ENCODE measurements at places on chromosomes 12 and 14.
A peak's percentile ranks its signal among the peaks of the same experiment; 100 is the strongest.

- DNase-seq: no peak
Observed at GRCh38 chr12:62604373-62604772, 137.7 kb downstream of the MON2 start.

- peak; percentile 37 for DNase-seq
Observed at GRCh38 chr12:127570793-127571360, 696.1 kb upstream of the TMEM132C start.

DNA sequence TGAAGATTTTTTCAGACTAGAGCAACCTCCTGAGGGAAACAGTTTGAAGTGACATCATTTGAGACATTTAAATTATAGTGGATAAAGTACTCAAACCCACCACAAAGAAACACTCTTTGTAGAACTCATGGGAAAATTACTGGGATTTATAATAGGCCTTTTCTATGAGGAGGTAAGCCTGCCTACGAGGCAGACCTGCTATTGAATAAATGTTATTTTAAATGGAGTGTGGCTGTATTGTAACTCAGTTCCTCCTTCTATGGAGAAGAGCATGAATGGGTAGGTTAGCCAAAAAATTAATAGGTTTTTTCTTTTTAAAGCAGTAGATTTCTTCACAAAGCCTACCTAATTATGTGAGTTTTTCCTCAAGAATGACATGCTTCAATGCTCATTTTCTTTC is 63.7 kb upstream of the PLEKHA5 start:
- DNase-seq: no peak

DNA sequence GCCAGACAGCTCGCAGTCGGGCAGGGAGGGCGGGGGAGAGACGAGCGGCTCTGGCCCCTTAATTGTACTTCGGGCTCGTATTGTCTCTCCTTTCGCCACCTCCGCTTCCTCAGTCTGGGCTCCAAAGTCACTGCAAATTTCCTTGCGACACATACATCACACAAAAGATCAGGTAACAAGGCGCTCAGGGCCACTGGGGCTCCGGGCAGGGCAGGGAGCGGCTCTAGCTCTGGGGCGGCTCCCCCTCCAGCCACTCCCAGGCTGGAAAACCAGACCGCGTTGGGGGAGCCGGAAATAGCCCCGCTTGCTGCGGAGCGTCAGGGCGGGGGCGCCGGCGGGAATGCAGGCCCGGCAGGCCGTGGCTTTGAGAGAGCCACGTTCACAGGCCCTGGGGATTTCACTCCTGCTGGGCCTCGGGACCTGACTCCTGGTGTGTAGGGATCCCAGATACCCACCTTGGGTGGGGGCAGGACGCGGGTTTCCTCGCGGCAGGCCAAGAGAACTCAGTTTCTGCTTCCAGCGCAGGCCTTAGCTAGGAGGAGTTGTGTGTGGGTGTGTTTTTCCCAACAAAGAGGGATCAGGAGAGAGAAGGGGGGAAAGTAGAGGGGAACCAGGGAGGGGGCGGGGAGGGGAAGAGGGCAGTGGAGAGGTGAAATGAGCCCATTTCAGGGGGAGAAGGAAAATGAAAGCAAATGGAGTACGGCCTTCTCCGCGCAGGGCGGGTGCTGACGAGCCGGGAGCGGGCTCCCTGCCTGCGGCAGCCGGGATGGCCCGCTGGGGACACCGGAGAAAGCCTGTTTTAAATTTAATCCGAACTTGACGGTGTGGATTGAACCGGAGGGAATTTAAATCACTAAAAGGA is 4.4 kb upstream of the HOXC9 start:
- no peak for DNase-seq

DNA sequence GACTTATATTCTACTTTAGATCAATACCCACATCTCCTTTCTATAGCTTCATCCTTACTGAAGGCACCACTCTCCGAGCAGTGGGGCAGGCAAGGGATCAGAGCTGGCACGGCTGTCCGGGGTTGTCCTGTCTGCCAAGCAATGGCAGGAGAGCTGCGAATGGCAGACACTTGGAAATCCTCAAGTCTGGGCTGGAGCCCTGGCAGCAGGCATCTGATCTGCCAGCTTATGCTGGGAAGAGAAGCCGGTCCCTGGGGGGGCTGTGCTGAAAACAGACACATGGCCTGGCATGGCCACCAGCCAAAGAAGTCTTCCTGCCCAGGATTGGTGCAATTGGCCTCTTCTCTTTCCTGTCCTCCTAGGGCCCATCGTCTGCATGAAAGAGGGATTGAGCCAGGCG is 280.2 kb upstream of the PWP1 start:
- no peak for DNase-seq

GRCh38 chr12:9163392-9163791 is 44.8 kb downstream of the PZP start:
- no peak for DNase-seq

- DNase-seq: no peak
Observed at GRCh38 chr14:54639611-54640010, 72.7 kb downstream of the SAMD4A start.
